ENCODE measurements at places on chromosomes 5 and 9.

GRCh38 chr5:25568294-25568693, 923.5 kb upstream of the CDH10 start:
- no peak for DNase-seq

- DNase-seq, result no peak
Measured at GRCh38 chr5:9362600-9362999, 183.3 kb downstream of the SEMA5A start.

GRCh38 chr9:110916403-110916802, 121.9 kb downstream of the LPAR1 start:
- no peak for DNase-seq

DNA sequence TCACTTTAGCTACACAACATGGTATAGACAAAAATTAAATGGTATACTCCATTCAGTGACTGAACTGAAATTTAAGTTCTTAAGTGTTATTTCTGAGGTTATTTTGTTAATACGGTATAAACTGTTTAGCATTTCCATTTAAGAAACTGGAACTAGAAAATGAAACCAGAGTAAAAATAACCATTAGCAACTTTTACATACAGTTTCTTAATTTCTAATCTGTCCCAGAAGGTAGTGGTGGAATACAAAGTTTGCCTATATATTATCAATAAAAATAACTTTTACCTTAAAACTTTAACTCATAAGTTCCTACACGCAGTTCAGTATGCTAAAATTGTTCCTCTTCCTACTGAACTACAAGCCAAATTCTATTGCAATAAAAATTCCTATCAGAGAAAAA, 10.3 kb downstream of the GOLPH3 start:
- no peak for DNase-seq

DNA sequence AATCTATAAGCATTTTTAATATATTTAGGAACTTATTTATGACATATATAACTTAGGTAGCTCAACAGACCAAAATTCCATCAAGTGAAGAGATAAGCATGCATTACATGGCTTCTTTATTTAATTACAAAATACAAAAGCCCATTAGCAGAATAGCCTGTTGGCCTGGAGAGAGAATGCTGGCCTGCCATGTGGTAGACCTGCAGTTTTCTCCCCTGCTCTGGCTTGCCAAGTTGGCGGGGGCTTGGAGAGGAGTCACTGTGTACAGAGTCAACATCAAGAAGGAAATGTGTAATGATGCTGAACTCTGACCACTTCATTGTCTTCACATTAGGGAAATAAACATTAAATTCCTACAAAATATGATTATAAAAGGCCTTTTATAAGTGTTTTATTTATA, 69.8 kb upstream of the CNTLN start:
- DNase-seq, result no peak

DNA sequence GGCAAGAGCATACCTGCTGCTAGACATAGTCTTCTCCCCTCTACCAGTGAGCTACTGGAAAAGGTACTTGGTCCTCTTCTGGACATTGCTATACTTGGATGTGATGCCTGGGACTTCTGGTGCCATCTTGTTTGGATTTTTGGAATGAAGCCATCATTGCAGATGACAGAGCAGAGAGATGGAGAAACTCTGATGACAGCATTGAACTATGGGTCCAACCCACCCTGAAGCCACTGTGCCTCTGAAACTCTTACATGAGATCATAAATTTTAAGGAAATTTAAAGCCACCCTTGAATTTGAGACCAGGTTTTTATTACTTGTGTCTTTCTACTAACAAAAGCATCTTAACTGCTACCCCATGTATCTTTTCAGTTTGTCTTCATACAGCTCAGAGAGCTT, 151.1 kb upstream of the SMIM23 start:
- no peak for DNase-seq

Data from activated CD8-positive, alpha-beta memory T cell treated with anti-CD3 and anti-CD28 coated beads for 1 hour (primary cell).